ENCODE measurements at places on chromosomes 6 and 20. TPM values are rescaled to one million over a fixed set of nuclear protein-coding genes. Genes with fewer than 3 reads are reported as not detected.

DNA sequence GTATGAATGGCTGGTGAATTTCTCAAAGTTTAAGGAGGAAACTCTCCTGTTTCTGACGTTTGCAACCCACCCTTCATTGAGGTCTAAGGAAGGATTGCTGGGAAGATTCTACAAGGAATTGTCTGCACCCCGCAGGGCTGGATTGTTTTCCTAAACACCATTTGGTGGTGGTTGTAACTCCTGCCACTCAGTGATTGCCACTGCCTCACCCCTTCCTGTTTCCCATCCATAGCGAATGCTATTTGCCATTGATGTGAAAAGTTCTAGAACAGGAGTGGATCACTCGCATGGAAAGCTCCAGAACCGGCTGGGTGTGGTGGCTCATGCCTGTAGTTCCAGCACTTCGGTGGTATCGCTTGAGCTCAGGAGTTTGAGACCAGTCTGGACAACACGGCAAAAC lies 8.7 kb upstream of the DSP start:
- no peak for DNase-seq

GRCh38 chr6:37798436-37799262 lies 20.9 kb upstream of the ZFAND3 start:
- no peak for DNase-seq

Gene SMLR1
- not detected for total RNA-seq

Gene STMND1
- total RNA-seq = not detected

DNA sequence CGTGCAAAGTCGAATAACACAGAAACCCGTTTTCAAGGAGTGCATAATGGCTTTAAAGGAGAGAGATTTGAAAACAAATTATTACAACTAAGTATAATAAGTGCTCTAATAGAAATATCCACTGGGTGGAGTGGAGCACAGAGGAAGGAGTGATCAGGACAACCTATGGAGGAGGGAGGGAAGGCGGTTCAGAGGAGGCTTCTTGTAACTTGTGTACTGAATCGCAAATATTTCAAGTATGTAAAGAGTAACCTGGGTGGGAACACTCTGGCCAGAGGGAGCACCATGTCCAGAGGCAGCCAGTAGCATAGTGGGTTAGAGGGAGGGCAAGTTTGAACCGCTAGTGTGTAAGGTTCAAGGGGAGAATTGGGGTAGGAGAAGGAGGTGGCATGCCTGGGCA lies 21.6 kb upstream of the TNFAIP3 start:
- DNase-seq = no peak

GRCh38 chr6:31579546-31580437 lies 2.4 kb downstream of the LTB start:
- no peak for DNase-seq

Gene C20orf204
- total RNA-seq = 0.39 TPM

Gene AIG1
- 22.8 TPM for total RNA-seq

Data from skin of body (tissue), 3 donors.